ENCODE measurements at places on chromosomes 1 and 21.

- no peak for DNase-seq
Measured at GRCh38 chr1:42380586-42381279, at the start of gene RIMKLA. RIMKLA (plus strand) TSS chr1:42380792; CDS start chr1:42380935, 143 bp downstream.

DNA sequence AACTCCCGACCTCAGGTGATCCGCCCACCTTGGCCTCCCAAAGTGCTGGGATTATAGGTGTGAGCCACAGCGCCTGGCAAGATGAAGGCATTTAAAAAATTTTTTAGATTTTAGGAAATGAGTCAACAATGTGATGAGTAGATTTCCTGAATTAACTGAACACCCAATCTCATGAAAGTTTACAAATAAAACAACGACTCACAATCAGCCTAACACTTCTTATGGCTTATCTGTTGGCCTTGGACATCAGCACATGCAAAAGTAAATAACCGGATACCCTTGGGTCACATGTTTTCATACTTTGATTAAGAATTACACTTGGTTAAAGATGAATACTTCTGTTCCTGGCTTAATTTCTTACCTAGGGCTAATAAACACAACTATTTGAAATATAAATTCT lies 3.0 kb downstream of the GNG12 start:
- peak; percentile 51 for DNase-seq

- DNase-seq: no peak
Measured at GRCh38 chr1:94246692-94247137, 9.3 kb upstream of the ARHGAP29 start.

DNA sequence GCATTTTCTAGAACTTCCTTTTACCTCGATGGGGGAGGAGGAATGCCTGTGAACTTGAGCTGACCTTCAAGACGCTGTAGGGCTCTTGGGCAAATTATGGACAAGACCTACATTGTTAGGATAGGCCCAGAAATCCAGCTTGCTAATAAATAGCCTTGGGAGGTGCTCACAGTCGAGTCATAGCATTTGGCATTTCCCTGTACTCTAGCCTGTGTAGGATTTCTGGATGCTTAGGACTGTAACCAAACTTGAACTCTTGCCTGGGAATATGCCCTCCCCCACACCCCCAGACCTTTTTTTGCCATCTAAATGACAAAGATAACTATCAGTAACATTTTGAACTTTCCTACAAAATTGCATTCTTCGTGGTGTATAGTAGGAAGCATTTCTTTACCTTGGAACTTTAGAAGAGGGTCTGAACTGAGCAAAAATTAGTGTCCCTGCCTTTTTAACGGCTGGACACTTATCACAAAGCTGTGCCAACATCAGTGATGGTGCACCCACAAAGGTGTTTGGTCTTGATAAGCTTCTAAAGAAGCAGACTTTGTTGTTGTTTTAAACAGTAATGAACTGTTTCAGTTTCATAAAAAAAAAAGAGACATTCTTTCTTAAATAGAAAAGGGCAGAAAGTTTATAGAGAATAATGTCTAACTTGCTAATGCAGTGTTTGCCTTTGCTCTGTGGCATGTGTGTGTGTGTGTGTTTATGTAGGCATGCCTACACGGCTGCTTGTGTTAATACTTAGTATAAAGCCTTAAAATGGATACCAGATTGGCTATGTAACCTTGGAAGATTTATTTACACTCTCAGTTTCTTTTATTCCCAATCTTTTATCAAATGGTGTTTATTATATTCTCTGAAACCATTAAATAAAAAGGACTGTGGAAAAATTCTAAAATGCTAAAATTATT lies 88.2 kb downstream of the NFIA start:
- peak; percentile 57 for DNase-seq

DNA sequence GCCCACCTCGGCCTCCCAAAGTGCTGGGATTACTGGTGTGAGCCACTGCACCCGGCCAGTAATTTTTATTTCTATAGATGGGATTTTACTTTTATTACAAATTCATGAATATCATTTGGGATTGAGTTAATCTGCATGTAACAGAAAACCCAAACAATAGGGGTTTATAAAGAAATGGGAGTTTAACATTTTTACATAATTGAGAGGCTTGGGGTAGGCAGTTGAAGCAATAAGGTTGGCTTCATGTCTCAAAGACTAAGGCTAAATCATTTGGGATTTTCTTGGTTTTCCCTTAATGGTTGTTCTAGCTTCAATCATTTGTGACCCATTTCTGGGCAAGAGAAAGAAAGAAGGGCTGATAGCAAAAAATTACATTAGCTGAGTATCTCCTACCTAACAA lies 118.7 kb upstream of the FOXD3 start:
- DNase-seq: no peak

- no peak for DNase-seq
Measured at GRCh38 chr1:86583593-86583992, 36.7 kb downstream of the CLCA4 start.

DNA sequence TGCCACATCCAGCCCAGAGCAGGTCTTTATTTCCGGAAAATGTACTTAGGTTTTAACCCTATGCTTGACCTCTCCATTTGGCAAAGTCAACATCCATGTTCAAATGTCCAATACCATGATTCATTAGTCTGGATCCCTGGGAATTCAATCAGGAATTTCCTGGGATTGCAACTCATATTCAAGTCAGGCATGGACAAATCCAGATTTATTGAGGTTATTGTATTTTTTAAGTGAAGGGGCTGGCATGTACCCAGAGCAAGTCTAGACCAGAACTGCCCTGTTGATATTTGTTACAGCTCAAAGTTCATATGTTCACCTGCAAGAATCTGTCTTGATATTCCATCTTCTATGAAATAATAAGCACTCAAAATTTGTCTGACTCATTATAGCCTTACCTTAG lies 521.1 kb downstream of the ADGRL2 start:
- no peak for DNase-seq

DNA sequence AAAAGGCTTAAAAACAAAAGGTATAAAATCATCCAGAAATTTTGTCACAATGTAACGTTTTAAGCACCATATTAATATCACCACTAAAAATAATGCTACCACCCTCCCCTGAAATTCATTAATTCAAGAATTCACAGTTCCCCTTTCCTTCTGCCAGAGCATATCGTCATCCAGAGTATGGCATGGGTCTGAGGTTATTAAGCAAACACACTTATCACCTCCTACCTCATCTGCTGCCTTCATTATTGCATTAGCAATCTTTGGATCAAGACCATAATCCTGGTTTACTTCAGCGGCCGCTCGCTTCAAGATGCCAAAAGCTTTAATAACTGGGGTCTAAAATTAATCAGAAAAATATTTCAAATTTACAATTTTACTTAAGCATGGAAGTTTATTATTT lies 6.2 kb downstream of the FH start:
- no peak for DNase-seq

DNA sequence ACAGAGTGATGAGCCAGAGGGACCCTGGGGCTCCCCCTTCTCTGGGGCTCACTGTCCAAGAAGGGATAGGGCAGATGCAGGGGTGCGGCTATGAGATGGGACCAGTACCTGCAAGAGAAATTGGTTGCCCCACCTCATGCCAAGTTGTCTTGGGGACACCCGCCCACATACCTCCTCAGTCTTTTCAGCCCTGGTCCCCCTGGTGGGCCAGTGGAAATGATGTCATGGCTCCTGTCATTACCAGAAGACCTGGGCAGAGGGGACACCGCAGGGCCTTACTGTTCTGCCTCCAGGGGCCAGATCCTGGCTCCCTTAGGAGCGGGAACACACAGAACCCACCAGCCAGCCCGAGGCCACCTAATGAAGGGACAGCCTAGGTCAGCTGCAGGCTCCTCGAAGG lies 63.2 kb downstream of the CDK18 start:
- no peak for DNase-seq

DNA sequence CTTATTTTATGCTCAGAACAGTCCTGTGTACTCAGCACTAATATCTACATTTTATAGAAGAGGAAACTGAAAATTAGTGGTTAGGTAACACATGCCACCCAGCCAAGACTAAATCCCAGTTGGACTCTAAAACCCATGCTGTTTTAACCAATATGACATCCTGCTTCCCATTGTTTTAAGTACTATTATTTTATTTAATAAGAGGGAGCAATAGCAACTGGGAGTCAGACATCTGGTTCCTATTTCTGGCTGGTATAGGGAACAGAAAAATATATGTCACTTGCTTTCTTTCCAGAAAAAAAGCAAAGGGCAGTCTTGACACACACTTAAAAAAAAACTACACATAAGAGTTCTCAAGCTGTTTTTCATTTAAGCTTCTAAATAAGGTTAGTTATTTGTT lies 11.9 kb downstream of the KLHL12 start:
- no peak for DNase-seq

GRCh38 chr1:16969057-16969611 lies 11.3 kb downstream of the MFAP2 start:
- DNase-seq: no peak

DNA sequence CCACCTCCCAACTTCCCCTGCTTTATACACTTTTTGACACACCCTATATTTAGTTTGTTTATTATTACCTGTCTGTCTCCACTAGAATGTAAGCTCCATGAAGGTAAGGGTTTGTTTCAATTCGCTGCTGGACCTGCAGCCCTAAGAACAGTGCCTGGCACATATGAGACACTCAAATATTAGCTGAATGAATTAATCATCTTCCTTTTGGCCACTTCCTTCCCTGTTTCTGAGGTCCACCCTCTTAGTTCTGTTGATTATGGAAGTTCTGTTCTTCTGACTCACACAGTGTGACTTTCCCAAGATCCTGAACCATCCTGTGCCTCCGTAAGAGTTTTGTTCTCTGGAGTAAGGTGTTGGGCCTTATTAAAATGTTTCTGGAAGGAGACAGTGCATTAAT lies 40.4 kb upstream of the GJA5 start:
- no peak for DNase-seq

- DNase-seq: peak; percentile 52
Measured at GRCh38 chr1:116492358-116492811, 78.4 kb downstream of the CD58 start.

GRCh38 chr1:236604905-236605806 lies 840 bp upstream of the HEATR1 start:
- DNase-seq: no peak

DNA sequence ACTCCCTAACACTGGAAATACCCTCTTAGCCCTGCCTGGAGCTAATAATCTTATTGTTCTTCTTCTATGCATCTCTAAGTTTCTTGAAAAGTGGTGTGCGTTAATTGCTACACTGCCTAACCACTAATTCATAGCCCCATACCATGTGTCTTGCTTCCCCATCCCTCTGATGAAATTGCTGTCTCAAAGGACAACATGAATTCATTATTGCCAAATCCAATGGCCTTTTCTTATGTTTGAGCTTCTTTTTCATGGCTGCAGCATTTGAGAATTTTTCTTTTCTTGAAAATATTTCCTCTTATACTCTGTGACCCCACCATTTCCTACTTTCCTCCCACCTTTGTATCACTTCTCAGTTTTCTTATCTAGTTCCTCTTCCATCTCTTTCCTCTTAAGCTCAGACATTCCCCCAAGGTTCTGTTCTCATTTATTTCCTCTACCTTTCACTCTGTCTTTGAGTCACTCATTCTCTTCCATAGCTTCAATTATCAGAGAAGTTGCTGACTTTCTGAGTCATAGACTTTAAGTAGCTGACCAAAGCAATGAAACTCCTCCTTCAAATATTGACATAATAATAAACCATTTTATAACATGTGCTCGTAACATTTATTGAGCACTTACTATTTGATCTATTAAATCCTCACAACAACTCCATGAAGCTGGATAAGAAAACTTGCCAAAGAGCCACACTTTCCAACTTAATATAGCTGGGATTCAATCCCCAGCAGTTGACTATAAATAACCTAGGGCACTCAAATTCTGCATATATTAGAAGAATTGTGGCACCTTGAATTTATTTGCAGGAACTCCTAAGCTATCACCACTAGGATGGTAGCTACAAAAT lies 35.5 kb upstream of the ATP6V1G3 start:
- DNase-seq: peak; percentile 22

- DNase-seq: peak; percentile 91
Measured at GRCh38 chr1:173205146-173206051, 1.7 kb downstream of the TNFSF4 start.

DNA sequence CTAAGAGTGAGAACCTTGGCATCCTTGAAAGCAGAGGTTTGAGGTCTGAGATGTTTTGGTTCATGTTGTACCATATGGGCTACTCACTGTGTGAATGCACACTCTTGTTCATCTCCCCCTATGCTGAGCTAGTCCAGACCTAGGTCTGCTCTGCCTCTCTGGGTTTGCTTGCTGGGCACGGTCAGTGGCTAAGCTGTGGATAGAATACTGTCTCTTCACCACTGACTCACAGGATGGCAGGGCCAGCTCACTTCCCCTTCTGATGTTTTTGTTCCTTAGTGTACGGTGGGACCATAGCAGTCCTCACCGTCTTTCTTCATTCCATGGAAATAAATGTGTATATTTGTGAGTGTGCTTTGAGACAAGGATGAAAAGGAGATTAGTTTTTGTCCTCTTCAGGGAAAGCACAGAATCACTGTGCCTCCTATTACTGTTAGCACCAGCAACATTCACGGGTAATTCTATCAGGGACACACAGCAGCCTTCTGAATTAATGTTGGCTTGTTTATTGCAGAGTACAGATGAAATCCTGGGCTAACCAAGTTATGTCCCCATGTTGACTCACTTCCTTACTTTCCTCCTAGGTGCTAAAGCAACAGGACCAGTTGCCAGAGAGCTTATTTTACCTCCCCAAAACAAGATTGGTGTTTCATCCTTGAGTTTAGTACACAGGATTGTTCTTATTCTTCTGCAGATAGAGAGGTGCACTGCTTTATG lies 56.9 kb upstream of the IVNS1ABP start:
- peak; percentile 38 for DNase-seq

- no peak for DNase-seq
Measured at GRCh38 chr21:35854281-35854680, 206.0 kb downstream of the SETD4 start.

DNA sequence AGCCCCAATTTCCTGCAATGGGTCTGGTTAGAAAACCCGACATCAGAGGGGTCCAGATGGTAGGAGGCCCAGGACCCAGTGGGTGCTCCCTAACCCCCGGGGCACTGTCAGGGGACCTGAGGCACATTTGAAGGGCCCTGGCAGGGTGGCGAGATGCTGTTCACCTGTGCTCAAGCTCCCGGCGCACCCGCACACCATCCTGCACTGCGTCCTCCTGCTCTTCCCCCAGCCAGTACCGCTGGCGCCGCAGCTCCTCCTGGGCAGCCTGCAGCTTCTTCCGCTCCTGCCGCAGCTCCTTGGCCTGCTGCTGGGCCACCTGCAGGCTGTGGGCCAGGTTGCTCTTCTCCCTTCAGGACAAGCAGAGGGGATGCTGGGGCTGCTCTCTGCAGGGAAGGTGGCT lies 36.0 kb downstream of the RNU1-1 start:
- no peak for DNase-seq

- DNase-seq: no peak
Measured at GRCh38 chr1:13737398-13737797, 37.4 kb downstream of the PRDM2 start.

DNA sequence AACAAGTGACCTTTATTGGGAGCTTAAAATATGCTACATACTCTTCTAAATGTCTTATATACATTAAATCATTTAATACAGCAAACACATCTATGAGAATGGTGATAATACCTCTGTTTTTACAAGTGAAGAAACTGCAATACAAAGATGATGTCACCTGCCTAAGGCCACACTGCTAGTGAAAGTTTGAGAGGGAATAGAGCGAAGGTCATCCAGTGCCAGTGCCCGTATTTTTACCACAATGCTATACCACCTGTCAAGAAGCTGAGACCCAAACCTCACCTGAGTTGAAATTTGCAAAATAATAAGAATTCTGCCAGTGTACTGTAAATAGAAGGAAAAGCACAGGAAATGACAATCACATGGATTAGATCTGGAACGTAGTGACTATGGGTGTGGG lies 200.4 kb upstream of the TMPRSS15 start:
- no peak for DNase-seq

GRCh38 chr1:84693005-84693404 lies 2.7 kb upstream of the SSX2IP start:
- no peak for DNase-seq
